Right ventricle myocardium inferior (tissue), 1 donor: ENCODE measurements at places on chromosomes 3 and 15.

DNA sequence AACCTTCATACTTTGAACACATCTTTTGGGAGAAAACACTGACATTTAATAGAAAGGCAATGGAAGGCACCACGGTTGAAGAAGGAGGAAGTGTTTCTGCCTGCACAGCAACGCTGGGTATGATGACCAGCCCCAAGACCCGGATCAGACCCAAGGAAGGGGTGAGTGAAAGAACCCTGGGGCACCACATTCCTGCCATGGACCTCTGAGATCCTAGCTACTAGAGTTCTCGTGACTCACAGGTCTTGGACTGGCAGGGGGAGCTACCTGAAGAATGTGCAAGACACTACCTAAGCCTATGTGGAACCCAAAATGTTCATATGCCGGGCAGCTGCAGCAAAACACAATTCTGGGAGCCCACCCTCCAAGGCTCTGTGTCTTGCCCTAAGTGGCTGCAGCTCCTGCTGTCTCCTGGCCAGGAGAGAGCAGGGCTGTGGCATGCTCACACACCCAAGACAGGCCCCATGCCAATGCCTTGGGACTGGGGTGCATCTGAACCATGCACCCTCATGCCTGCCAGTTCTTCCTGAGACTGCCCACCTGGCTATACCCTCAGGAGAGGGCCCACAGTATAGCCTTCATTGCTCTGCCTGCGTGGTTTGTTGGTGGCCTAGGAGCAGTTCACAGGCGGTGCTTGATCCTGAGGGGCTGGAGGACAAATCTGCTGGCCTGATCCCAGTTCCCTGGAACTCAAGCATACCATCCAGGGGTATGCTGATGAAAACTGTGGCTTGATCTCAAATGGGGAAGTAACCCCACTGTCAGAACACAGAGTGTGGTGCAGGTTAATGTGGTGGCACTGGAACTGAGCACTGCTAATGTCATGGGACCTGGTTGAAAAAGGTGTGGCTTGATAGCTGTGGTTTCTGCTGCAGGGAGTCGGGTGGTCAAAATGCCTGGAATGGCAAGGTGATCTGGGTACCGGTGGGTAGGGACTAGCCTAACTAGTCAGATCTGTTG, 353.3 kb upstream of the ARHGEF26 start:
- no peak for DNase-seq

DNA sequence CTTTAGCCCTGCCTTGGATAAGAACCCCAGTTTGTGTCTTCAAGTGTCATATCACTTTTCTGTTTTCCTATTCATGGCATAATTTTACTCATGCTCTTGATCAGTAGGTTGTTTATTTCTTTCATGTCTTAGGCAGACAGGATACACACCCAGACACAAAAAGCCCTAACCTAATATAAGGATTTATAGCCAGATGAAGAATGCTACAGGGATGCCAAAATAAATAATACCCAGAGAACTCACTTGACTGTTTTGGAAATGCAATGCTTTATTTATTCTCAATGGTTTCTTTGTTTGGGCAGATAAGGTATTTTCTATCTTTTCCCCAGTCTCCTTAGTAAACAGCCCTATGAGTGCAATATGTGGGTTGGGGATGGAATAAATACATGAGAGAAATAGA, 424.0 kb upstream of the PDZRN3 start:
- no peak for DNase-seq

DNA sequence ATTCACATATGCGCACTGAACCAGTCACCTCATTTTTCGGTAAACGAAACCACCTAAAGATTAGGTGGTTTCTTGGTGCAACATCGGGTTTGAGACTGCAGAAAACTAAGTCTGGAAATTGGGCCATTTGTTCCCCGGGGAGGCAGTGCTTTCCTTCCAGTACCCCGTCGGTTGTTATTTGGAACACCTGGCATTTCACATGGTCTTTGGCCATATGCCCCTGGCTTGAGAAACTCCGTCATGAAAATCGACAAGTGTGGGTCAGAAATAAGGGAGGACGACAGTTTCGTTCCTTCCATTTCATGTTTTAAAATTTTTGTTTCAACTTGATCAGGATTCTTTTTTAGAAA, 544 bp upstream of the GATM start:
- no peak for DNase-seq

- no peak for DNase-seq
Measured at GRCh38 chr15:87167055-87167454, 1087.4 kb downstream of the AGBL1 start.

DNA sequence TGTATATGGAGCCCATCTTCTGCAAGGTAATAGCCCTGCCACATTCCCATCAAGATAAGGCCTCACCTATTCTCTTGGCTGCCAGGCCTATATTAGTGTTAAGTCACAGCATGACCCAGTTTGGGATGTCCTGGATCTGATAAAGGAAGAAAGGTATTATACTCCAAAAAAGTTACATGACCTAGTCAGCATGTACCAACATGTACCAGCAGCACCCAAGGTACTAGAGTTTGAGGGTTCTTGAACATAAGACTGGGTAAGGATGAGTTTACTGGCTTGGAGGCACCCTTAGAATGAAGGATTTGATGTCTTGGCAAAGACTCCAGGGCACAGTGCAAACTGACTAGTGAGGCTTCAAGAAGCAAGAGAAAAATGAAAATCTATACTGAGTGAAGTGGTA, 232.5 kb downstream of the SQOR start:
- DNase-seq = no peak

DNA sequence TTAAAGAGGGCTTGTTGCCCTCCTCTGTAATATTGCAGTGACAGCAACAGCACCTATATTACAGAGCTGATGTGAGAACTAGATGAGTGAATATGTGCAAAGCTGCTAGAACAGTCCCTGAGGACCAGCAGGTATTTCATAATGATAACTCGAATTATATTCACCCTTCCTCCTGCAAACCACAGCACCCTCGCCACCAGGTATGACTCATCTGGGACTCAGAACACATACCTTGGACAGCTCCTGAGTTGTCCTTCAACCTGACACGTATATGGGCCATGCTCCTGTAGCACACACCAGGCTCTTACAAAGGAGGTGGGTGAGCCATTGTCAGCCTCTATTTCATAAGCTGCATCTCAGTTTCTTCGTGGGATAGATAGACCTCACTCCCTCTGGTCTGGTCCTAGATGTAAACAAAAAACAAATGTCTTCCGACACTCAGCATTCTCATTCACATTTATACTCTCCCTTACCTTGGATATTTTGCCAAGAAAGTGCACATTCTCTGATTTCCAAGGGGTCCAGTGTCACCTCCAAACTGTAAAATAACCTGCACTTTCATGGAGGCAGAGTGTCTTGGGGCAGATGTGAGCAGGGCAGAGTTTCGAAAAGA, 124.5 kb downstream of the TLE3 start:
- DNase-seq = no peak

GRCh38 chr3:153866901-153867300, 254.3 kb upstream of the ARHGEF26 start:
- DNase-seq = no peak

DNA sequence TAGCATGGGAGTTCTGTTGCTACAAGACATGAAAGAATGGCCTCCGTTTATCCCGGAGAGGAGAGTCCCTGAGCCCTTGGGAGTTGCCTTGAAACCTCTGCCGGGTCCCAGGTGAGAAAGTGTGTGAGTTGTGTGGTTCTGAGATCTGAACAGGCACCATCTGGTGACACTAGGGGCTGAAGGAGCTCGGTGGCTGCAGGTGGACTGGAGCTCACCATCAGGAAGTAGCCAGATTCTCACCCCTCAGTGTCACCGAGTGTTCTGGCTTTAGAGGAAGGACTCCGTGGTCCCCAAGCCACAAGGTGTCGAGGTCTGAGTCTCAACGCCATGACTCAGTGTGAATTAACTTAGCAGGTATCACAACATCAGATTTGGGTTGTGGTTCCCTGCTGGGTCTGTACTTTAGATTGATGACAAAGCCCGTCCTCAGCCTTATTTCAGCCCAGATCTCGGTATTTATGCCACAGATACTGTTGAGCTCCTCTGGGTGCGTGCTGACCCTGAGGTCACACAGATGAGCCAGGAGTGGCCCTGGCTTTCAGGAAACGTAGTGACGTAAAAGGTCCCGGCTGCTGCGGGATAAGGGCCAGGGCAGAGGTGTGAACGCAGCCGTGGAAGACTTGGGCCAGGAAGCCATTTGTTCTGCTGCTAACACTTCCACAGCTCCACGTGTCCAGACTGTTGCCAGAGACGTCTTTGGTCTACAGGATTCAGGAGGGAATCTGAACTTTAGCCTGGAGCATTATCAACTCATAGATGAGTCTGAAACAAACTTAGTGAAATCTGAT, 54.4 kb downstream of the PGPEP1L start:
- DNase-seq = no peak

- DNase-seq = no peak
Measured at GRCh38 chr3:88997260-88997659, 110.2 kb upstream of the EPHA3 start.

GRCh38 chr3:148971401-148972163, 19.8 kb upstream of the GYG1 start:
- DNase-seq = no peak

DNA sequence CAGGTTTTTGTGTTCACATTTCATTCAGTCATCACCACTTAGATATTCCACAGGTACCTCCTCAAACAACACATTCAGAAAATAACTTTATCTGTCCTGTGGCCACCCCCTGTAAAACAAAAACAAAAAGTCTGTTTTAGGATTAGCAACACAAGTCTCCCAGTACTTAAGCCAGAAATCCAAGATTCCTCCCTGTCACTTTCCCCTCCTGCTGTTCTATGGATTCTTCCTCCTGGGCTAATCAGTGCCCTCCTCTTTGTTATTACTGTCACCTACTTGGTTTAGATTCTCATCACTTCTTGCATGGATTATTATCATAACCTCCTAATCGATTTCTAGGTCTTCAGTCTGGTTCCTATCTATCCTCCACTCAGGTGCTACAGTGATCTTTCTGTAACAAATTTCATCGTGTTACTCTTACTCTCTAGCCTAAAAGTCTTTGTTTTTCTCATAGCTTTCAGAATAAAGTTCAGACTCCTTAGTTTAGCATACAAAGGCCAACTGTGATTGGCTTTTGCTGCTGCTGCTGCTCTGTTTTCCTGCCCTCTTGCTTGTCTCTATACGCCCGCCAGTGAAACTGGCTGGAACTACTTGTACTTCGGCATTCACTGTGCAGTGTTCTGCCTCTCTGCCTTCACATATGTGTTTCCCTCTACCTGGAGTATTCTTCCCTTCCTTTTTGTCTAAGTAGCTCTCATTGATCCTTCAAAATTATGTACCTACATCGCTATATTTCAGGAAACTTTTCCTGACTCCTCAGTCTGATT, 32.2 kb downstream of the PPP2R3A start:
- no peak for DNase-seq

DNA sequence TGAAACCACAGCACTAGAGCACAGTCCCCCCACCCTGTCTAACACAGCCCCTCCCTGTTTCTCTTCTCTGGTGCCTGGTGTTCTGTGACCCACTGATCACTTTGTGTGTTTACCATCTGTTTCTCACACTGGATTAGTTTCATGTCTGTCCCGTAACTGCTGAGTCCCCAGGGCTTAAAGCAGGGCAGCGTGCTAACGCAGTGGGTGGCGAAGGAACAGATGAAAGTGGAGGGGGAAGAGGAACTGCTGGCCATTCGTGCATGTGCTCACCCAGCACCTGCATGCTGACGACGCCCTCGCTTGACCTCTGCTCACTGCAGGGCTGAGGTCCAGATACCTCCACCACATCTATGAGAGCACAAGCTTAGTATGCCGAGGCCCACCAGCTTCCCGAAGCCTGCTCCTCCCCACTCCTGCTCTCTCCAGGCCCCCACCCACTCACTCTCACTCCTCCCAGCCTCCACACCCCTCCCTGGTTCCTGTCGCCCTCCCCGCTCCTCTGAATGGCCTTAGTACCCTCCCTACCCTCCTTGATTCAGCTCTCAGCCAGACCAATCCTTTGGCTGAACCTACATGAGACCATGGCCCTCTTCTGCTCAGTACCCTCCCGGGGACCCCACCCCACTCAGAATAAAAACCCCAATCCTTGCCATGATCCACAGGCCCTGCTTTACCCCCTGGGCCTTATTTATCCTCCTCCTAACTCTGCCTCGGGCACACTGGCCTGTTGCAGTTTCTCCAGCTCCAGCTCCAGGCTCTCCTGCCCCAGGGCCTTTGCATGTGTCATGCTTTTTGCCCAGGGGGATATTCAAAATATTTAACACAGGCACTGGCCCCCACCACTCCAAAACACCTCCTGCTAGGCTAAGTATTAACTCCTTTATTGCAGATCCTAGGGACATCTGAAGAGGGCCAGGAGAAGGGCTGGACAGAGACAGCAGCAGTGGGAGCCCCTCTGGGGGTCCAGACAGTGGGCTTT, 15.1 kb upstream of the IQSEC1 start:
- no peak for DNase-seq
